ENCODE measurements at places on chromosomes 2 and 18. TPM values are rescaled to one million over a fixed set of nuclear protein-coding genes. Genes with fewer than 3 reads are reported as not detected.

DNA sequence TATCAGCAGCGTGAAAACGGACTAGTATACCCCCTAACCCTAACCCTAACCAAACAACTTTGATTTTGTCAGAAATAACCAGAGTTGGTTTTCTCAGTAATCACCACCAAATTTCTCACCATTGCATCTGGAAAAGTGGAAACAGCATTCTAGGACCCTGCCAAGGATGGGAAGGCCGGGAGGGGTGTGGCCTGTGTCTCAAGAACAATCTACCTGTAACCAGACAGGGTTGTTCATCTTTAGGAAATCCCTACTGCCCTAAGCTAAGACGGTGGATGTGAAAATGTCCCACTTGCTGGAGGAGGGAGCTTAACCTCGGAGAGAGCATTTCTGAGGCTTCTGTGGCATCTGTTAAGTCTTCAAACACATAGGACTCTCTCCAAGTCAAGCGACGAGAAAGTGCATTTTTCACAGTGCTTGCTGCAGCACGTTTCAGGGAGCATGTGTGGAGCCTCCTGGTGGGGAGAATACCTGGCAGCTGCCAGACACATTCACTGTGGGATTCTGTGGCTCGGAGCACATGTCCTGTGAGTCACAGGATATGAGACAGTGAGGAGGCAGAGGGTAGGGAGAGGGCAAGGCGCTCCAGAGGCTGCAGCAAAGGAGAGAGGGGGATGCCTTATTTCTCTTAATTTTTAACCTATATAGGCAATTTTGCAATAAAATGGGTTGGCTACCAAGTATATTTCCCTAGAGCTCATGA, 207.5 kb downstream of the SPP2 start:
- H3K27ac ChIP-seq, result peak overlapping the region; percentile 28
- H3K27me3 ChIP-seq, result no peaks in the 10 kb centered on the region
- no peaks in the 10 kb centered on the region for H3K36me3 ChIP-seq
- H3K4me3 ChIP-seq, result no peak overlapping the region
- no peak for DNase-seq

DNA sequence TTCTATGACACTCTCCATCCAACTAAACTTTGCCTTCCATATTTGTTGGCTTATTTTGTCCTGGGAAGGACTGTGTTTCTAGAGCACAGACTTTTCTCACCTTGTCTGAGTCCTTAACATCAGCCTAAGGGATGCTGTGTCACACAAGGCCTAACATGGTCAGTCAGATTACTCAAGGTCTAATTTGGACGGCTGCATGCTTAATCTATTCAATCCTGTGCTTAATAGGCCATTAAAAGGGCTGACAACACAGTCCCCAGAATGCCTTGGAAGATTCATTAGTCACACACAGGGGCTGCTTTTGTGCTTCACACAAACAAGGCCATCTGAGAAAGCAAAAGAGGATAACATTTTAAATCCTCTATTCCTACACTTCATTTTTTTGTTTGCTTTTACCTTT, 84.0 kb downstream of the DYNAP start:
- no peak for DNase-seq
- no peaks in the 10 kb centered on the region for H3K4me1 ChIP-seq
- H3K36me3 ChIP-seq, result no peaks in the 10 kb centered on the region
- H3K27me3 ChIP-seq, result no peaks in the 10 kb centered on the region
- H3K27ac ChIP-seq, result no peak overlapping the region
- no peak overlapping the region for H3K4me3 ChIP-seq

DNA sequence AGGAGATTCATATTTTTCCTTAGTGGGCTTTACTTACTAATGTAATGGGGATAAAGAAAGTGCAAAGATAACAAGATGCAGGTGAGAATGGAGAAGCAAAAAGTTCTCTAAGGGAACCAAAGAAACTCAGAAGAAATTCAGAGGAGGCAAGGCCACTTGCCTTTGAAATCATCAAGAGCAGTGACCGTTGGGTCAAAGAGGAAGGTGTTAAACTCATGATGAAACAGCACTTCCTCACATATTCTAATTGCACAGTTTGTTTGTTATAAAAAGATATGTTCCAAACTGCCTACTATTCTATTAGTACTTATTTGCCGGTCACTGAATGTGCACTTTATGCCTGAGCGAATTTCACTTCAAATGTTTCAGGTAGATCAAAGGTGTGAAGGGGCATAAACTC, 975.1 kb downstream of the BCL11A start:
- H3K4me1 ChIP-seq, result no peaks in the 10 kb centered on the region
- DNase-seq, result no peak
- H3K36me3 ChIP-seq, result no peaks in the 10 kb centered on the region
- H3K4me3 ChIP-seq, result no peak overlapping the region
- H3K27ac ChIP-seq, result no peak overlapping the region

- no peaks in the 10 kb centered on the region for H3K27me3 ChIP-seq
- DNase-seq, result no peak
- H3K4me1 ChIP-seq, result peaks cover 6% of the 10 kb centered on the region
- H3K27ac ChIP-seq, result peak overlapping the region; percentile 89
These were observed 2.9 kb downstream of the LRATD1 start for GRCh38 chr2:14635391-14635871.

- peaks cover 4% of the 10 kb centered on the region for H3K36me3 ChIP-seq
- no peak overlapping the region for H3K27ac ChIP-seq
- no peak overlapping the region for H3K4me3 ChIP-seq
- no peaks in the 10 kb centered on the region for H3K27me3 ChIP-seq
These were observed 122.9 kb downstream of the METTL8 start for GRCh38 chr2:171310889-171311288.

DNA sequence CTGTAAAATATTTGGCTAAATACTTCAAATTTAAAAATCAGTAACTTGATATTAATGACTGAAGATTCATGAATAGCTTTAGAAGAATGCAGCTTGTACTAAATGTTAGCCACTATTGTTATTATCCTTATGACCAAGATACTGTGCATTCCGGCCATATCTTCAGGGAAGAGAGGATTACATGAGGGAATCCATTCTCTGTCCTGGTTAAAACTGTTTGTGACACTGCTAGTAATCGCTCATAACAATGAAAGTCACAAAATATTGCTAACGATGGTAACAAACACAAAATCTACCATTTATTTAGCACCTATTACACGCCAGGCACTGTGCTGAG, 217.7 kb downstream of the PRKCE start:
- no peaks in the 10 kb centered on the region for H3K36me3 ChIP-seq
- DNase-seq, result no peak
- peaks cover 8% of the 10 kb centered on the region for H3K4me1 ChIP-seq
- H3K4me3 ChIP-seq, result no peak overlapping the region
- no peaks in the 10 kb centered on the region for H3K27me3 ChIP-seq

DNA sequence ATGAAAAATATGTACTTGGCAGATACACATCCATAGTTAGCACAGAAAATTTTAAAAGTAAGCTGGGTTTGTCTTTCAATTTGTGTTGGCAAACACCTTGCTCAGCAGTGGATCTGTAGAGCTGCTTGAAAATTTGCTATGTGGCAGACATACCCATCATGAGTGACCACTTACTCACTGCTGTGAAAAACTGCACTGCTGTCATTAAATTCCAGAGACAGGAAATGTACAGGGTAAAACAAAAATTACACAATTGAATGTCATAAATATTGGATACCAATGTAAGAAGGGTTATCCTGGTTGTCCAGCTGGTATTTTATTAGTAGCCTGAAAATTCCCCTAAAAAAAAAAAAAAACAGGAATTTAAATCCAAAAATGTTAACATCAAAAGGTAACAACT, 24.5 kb downstream of the NIF3L1 start:
- no peak overlapping the region for H3K27ac ChIP-seq
- no peaks in the 10 kb centered on the region for H3K4me1 ChIP-seq
- H3K36me3 ChIP-seq, result peaks cover 98% of the 10 kb centered on the region
- H3K27me3 ChIP-seq, result no peaks in the 10 kb centered on the region
- DNase-seq, result no peak
- H3K4me3 ChIP-seq, result no peak overlapping the region

- no peak overlapping the region for H3K4me3 ChIP-seq
- no peak overlapping the region for H3K27ac ChIP-seq
- DNase-seq, result no peak
These were observed 3.5 kb upstream of the FAM124B start for GRCh38 chr2:224405412-224405811.

The KLHL41 gene
- 0.40 TPM for total RNA-seq

The FBXO15 gene
- not detected for total RNA-seq

All from esophagus squamous epithelium (tissue), 5 donors.